ENCODE measurements at places on chromosomes 12 and 14.
A peak's percentile ranks its signal among the peaks of the same experiment; 100 is the strongest.

DNA sequence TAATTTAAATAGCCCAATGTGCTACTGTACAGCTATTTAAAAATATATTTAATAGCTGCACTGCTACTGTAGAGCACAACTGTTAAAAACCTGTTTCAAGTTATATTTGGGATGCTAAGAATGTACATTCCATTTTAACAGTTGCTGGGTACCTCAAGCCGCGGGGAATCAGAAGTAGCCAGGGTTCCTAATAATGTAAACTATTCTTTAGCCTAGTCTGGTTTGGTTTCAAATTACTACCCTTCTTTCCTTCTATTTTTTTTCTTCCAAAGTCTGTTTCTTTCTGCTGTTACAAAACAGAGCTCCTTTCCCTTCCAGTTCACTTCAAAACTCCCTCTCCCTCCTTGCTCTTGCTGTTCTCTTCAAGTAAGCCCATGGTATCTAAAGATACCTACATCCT lies 21.3 kb downstream of the SCAF11 start:
- DNase-seq: no peak

GRCh38 chr14:92652413-92653151 lies 95.8 kb downstream of the LGMN start:
- DNase-seq: no peak

GRCh38 chr12:124623344-124624035 lies 56.1 kb upstream of the NCOR2 start:
- no peak for DNase-seq

DNA sequence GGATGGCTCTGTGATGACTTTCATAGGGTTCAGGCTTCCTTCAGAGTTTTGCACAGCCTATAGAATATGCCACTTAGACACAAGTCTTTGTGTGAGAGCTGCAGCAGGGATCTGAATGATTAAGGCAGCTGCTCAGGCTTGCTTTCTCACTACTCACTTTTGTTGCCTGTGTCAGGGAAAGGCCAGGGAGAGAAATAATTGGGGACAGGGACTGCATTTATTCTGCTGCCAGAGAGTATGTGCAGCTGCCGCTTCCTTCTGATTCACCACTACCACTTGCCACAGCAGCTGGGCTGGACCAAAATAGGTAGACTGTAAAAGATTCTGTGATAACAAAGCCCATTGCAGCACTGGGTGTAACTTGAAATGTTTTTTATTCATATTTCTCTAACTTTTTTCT lies 49.7 kb downstream of the TRMT5 start:
- DNase-seq: no peak

DNA sequence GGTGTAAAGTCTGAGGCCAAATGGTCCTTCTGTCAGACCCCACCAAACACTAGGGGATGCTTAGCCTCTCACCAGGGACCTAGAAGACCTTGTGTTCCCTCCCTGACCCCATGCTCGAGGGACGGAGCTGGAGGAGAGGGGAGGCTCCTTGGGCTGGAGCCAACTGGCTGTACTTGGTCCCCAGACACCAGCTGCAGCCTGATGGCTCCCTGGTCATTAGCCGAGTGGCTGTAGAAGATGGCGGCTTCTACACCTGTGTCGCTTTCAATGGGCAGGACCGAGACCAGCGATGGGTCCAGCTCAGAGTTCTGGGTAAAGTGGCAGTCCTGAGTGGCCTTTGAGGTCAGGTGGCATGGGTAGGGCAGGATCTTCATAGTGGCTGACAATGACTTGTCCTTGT lies 29.0 kb downstream of the PAPLN start:
- DNase-seq: no peak

- DNase-seq: no peak
Observed at GRCh38 chr12:30996255-30996654, 69.7 kb downstream of the TSPAN11 start.

GRCh38 chr14:106436310-106436905 lies 910.0 kb downstream of the TMEM121 start:
- DNase-seq: peak; percentile 52

DNA sequence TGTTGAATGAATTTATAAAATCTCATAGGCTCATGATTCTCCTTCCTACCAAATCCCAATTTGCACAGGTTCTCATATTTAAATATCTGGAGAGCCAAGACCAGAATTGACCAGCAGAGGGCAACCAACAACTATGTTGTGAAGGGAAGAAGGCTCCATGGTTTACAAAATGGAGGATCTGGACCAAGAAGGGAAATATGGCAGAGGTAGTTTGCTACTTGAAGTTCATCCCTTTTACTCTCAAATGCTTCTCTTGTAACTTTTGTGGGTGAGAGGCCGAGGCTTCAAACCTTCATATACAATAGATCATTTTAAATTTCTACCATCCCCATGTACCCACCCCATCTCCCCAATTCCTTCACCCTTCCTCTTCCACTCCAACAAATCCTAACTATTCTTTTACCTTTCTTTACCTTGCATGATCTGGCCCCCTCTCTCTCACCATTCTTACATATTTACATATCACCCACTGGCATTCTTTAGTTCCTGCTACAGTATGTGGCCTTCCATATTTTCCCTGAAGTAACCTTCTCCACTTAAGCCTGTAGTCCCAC lies 3.8 kb upstream of the SMARCC2 start:
- peak; percentile 36 for DNase-seq

- DNase-seq: no peak
Observed at GRCh38 chr12:3038166-3038565, 39.0 kb upstream of the TSPAN9 start.

- no peak for DNase-seq
Observed at GRCh38 chr12:104280111-104280510, 23.4 kb upstream of the EID3 start.

- no peak for DNase-seq
Observed at GRCh38 chr12:114692186-114693058, 8.4 kb upstream of the TBX3 start.

GRCh38 chr14:73287071-73287470 lies 49.8 kb downstream of the PAPLN start:
- DNase-seq: no peak

- no peak for DNase-seq
Observed at GRCh38 chr14:54599966-54600716, 33.2 kb downstream of the SAMD4A start.

- no peak for DNase-seq
Observed at GRCh38 chr12:12088761-12089160, 18.0 kb downstream of the BCL2L14 start.

GRCh38 chr14:55706365-55706684 lies 126.3 kb downstream of the KTN1 start:
- DNase-seq: no peak

- no peak for DNase-seq
Observed at GRCh38 chr12:67747869-67748742, 99.6 kb downstream of the DYRK2 start.

- no peak for DNase-seq
Observed at GRCh38 chr14:95204705-95205104, 47.4 kb upstream of the DICER1 start.

DNA sequence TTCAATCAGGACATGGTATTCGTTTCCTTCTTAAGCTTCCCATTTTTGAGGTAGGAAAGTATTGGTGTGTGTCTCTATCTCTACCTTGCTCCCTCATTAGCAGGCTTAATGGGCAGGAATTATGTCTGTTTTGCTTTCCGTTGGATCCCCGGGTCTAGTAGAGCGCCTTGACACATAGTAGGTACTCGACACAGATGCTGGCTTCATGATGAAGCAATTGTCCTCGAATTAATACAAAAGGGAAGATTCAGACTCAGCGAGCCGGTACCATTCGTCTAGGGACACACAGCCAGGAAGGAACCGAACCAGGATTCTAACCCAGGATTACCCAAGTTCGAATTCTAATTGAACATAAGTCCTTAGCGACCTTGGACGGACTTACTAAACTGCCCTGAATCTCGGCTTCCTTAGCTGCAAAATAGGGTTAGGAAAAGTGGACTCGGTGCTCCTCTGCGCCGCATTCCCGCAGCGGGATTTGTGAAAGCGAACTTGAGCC lies 496 bp upstream of the ISCU start:
- no peak for DNase-seq

- DNase-seq: no peak
Observed at GRCh38 chr14:95458459-95458858, 58.0 kb downstream of the SYNE3 start.

- no peak for DNase-seq
Observed at GRCh38 chr12:72631926-72632685, 359.9 kb downstream of the TRHDE start.

DNA sequence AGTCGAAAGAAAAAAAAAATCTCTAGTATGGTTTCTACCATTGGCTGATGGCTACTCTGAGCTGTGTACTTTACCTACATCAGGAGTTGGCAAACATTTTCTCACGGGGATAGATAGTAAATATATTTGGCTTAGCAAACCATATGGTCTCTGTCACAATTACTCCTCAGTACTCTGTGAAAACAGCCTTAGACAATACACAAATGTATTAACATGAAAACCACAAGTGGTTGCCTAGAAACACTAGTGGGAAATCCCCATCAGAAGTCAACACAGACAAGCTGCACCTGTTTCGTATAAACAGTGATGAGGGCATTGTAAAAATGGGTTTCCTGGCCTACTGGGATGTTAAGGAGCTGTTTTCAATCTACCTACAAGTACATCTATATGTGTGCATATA lies 84.6 kb upstream of the NAV3 start:
- no peak for DNase-seq

DNA sequence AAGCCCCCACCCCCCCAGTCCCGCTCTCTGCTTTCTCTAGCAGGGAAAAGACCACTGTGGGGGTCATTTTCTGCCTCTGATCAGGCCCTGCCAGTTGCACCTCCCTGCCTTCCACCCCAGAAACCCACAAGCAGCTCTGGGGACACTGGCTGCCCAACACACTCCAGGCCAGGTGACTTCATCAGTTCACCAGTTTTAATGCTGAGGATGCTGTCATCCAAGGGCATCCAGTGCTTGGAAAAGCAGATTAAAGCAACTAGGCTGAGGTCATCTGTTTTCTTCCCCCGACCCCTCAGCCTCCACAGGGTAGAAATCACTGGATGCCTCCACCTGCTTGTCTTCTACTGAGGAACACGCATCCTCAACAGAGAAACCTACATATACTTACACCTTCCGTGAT lies 282.4 kb downstream of the DPF3 start:
- no peak for DNase-seq

- no peak for DNase-seq
Observed at GRCh38 chr12:96196781-96197180, 2.6 kb downstream of the ELK3 start.

DNA sequence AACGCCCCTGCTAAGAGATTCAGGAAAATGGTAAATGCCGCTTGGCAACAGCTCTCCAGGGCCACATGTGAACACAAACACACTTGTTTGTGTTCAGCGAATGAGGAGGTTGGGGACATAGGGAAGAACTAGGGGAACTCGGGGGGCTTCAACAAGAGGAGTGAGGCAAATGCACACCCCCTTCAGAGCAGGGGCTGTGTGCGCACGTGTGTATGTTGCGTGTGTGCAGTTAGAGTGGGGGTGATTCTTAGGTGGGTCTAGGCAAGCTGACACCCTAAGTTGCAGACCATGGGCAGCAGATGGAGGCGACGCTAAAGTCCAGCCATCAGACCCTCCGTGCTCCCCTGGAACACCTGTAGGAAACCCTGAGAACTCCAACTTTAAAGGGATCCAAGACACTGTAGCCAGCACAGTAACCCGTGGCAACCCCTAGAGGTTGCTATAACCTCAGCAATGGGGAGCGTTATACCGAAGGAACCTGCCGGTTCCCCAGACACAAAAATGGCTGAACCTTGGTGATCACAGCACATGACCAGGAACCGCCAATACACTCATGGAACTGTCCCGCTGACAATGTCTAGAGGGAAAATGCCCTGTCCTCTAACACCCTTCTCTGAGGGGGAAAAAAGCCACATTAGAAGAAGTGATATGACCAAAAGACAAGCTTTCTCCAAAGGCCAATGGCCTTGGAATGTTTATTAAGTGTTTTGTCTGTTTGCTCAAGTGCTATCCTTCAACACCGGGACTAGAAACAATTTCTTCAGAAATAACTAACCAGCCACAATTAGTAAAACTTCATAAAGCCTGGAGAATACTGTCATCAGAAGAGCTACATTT lies 86.5 kb upstream of the CEP83 start:
- DNase-seq: no peak

GRCh38 chr12:110344657-110345056 lies 58.9 kb downstream of the ANAPC7 start:
- no peak for DNase-seq

- DNase-seq: no peak
Observed at GRCh38 chr14:103343905-103344797, 10.1 kb downstream of the EIF5 start.

DNA sequence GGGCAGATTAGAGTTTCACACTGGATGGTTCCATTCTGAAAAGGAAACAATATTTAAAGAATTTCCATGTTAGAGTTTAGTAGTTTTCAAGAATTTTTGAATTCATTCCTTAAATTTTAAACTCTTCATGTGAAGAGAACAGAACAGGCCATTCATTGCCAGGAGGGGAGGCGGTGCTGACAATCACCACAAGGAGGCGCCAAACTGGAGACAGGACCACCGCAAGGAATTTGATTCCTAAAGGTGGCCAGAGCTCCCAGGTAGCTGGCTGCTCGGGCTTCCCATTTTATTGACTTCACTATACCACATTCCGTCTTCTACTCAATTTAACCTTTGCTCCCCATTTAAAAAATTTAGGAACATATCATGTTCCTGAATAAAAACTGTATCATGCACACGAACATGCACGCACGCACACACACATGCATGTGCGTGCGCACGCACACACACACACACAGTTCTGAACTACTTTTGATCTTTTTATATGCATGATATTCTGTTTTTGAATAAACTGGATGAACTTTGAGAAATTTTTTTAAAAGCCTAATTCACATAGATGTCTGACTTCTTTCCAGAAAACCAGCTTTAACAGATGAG lies 101.2 kb downstream of the NELL2 start:
- DNase-seq: peak; percentile 3

GRCh38 chr12:59087077-59087673 lies 166.9 kb upstream of the LRIG3 start:
- no peak for DNase-seq

DNA sequence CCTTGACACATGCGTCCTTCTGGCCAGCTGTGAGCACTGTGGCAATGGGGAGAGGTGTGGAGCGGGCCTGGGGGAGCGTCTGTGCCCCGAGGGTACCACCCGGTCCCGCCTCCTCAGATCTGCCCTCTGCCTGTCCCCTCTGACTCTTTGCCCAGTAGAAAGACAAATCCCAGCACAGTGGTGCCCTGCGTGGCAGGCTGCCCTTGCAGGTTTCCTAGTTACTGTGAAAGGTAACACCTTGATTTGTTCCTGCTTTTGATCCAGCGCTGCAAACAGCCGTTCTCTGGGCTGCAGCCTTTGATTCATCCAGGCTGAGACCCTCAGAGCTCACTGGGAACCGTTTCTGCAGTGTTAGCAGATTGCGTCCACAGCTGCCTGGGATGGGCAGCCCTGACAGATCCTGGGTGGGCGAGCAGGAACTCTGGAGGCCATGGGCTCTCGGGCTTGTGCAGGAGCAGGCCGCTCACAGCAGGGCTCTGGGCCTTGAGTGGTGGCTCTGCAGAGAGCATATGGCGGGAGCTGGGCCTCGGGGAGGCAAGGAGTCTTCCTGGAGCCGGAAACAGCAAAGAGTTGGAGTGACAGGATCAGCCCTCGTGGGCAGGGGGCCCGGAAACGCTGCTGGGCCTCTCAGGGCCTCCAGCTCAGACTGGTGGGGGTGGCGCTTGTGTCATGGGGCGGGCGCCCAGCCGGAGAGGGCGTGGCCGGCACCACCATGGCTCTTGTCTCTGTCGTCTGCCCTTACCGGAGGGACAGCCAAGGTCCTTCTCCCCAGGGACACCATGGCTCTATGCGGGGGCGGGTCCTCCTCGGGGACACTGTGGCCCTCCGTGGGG lies 16.6 kb downstream of the FBRSL1 start:
- DNase-seq: peak; percentile 51

- no peak for DNase-seq
Observed at GRCh38 chr12:28132398-28132797, 57.9 kb upstream of the CCDC91 start.

- no peak for DNase-seq
Observed at GRCh38 chr12:22034709-22035506, 11.1 kb upstream of the CMAS start.

Measured in activated CD4-positive, CD25-positive, alpha-beta regulatory T cell (primary cell).